ENCODE measurements at places on chromosomes 3 and 15. TPM values are rescaled to one million over a fixed set of nuclear protein-coding genes. Genes with fewer than 3 reads are reported as not detected.

SLC28A2 gene
- total RNA-seq = not detected

SLC12A1 gene
- 0.68 TPM for total RNA-seq

CAMKV gene
- not detected for total RNA-seq

CHRM5 gene
- total RNA-seq = not detected

TMOD2 gene
- total RNA-seq = 9.1 TPM

NISCH gene
- total RNA-seq = 95.9 TPM

- no peak for DNase-seq
These were observed 1.2 kb downstream of the KLF13 start for GRCh38 chr15:31327669-31328427.

- DNase-seq = no peak
These were observed 88.0 kb downstream of the TTBK2 start for GRCh38 chr15:42832576-42832975.

DNA sequence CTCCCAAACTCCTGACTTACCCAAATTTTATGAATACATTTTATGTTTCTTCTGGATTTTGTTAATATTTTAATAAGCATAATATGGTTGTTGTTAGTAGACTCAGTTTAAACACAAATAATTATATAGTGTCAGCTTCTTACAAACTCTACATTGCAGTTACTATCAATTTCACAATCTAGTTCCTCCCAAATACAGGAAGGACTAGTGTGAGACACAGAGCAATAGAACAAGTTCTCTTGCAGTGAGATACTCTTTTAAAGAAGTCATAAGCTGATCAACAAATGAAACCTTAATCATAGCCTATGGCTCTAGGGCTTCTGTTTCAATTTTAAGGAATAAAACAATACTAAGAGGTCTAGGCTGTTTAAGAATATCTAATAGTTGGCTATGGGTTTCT is 86.1 kb downstream of the SAMMSON start:
- DNase-seq = no peak

DNA sequence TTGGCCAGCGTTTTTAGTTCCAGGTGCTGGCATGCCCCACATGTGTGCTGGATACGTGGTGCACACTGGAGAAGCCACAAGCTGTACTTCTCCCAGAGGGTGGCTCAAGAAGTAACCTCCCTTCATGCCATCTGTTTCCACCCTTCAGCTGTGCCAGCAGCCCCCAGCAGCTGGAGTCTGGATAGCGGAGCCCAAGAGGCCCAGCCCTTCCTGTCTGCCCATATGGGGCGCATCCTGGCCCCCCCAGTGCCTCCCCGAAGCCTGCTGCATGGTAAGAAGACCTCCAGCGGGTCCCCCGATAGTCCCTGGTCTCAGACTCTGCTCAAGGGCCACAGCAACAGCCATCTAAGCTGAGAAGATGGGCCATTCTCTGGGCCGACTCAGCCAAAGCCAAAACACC is 5.8 kb upstream of the MANF start:
- DNase-seq = no peak

- no peak for DNase-seq
These were observed 62.7 kb downstream of the TASOR start for GRCh38 chr3:56620371-56620770.

DNA sequence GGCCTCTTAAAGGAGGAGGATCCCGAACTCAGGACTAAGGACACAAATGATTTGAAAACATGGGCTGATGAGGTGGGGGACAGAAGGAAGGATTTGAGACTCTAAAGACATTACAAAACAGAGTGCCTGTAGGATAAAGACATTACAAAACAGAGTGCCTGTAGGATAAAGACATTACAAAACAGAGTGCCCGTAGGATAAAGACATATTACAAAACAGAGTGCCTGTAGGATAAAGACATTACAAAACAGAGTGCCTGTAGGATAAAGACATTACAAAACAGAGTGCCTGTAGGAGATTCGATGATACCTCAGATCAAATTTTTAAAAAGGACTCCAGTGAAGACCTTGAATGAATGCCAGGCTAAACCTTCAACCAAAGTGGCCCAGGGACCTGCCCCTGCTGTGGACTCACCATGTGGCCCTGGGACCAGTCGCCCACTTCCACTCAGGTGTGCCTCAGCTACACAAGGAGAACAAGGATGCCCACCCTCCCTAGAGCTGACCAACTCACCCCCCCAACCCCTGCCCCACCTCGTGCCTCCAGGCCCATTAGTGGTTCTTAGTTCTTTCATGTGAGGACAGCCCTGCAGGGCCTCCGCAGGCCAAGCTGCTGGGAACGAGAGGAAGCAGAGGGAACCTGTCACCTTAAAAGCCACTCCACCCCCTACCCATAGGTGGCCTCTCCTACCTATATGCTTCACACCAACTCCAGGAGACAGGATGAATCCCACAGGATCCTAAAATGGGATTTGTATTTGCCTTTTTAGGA is 59.8 kb downstream of the SH3BP5 start:
- no peak for DNase-seq

DNA sequence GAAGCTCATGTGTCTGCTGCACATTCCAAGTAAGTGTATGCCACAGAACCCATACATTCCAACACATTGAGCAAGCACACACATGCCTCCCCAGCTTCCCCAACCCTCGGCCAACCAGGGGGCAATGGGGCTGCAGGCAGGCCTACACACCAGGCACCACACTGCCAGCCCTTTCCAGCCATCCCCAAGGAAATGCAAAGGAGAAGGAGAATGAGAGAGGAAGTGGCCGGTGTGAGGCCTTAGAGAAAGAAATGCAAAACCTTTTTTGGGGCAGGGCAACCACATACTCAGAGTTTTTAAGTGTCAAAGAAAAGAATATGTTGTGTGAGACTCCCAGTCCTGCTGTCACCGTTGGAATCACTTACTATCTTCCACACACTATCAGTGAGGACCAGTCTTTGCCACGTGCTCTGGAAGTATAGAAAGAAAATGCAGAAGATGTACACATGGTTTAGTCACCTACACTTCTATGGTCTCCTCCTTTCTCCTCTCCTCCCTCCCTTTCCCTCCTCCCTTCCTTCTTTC is 11.1 kb downstream of the IGF2BP2 start:
- DNase-seq = no peak

GRCh38 chr3:94167796-94168195 is 104.9 kb downstream of the NSUN3 start:
- DNase-seq = no peak

DNA sequence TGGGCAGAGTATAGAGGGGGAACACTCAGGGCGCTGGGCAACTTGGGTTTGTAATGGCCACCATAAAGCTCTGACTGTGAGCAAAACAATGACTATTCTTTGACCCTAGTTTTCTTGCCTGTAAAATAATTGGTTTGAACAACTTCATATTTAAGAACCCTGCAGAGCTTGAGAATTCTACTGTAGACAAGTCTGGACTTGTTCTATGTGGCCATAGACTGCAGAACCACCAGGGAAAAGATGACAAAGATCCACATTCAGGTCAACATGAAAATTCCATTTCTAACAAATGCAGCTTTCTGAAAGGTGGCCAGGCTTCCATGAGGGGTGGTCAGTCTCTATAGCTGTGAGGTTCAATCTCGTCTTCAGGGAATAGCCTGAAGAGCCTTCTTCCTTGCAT is 239.4 kb upstream of the LRRN1 start:
- DNase-seq = no peak

All from thoracic aorta (tissue), 2 donors.